SW 1271 (cell line): ENCODE measurements at places on chromosomes 3 and 15.

- DNase-seq, result no peak
Measured at GRCh38 chr3:134253475-134254226, 3.0 kb upstream of the RYK start.

GRCh38 chr15:38598749-38599148 lies 34.1 kb upstream of the RASGRP1 start:
- no peak for DNase-seq

- no peak for DNase-seq
Measured at GRCh38 chr15:57036352-57036751, 117.9 kb downstream of the TCF12 start.

- DNase-seq, result no peak
Measured at GRCh38 chr3:120064641-120065040, 29.6 kb downstream of the GSK3B start.

DNA sequence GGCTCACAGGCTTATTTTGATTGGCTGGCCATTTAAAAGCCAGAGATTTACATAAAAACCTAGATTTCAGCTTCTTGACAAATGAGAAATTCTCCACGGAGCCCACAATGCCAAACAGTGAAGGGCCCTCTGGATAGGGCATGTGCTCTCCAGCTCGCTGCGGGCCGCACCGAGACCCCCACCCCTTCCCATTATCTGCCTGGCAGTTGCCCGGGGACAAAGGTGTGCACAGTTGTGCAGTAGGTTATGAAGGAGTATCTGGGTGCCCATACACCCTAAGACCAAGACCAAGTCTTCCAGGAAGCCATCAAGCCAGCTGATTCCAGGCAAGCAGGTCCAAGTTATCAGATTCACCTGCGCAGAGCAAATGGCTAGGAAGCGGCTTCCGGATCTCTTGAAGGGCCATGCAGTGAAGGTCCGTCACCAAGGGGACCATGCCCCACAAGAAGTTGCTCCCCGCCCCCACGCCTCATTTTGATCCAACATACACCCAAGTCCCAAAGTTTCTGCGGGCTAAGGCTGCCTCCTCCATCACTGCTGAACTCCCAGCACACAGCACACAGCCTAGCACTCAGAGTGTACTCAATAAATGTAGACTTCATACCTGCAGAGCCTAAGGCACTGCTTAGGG lies 1.3 kb downstream of the MRPS25 start:
- no peak for DNase-seq

DNA sequence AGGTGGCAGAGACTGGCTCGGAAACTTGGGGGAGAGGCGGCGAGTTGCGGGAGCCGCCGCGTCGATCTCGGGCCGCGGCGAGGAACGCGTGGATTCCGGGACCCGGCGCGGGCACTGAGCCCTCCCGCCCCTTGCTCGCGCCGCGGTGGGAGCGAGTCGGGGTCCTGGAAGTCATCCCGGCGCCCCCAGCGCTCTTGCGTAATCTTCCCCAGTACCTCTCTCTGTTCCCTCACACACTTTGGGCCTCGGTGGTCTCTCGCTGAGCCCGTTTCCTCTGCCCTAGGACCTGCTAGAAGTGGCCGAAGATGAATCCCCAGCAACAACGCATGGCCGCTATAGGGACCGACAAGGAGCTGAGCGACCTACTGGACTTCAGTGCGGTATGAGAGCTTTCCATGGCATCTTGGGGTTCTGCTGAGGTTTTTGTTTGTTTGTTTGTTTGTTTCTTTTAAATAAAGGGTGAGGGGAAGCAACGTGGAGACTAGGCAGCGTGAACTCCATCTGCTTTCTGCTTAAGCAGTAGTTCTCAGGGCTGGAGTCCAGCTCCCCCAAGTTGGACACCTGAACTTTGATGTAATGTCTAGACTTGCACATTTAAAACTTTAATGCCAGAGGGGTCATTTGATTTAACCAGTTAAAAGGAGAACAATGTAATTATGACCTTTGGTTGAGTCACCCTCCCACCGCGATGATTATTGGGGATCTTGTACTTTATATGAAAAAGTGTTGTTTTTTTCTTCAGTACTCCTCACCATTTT lies 1.3 kb downstream of the TCF12 start:
- DNase-seq, result no peak

GRCh38 chr3:119469418-119470189 lies 841 bp downstream of the POGLUT1 start:
- peak; percentile 35 for DNase-seq

- DNase-seq, result no peak
Measured at GRCh38 chr3:188739511-188739910, 432.3 kb upstream of the TPRG1 start.

DNA sequence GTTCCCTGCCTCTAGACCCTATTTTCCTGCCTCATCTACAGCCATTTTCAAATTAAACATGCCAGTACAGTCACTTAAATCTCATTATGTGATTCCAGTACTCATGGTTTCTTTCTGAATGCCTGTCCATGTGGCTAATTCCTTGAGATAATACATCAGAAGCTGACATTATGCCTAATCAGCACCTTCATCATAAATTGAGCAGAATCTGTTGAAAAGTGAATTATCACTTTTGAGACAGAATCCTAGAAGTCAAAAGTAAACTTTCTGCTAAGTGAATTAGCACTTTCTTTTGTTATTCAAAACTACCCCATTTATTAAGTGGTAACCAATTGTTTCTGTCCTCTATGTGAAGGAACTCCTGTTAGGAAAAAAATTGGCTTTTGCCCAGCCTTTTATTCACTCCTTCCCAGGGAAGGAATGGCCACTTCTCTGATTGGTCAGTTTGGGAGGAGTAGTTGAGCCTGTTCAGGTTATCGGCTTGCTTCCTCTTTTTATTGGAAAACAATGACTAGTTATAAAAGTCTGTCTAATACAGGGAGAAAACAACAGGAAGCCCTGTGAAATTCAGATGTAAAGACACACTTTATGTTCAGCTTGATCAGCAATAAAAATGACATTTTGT lies 40.5 kb downstream of the OSTN start:
- no peak for DNase-seq

DNA sequence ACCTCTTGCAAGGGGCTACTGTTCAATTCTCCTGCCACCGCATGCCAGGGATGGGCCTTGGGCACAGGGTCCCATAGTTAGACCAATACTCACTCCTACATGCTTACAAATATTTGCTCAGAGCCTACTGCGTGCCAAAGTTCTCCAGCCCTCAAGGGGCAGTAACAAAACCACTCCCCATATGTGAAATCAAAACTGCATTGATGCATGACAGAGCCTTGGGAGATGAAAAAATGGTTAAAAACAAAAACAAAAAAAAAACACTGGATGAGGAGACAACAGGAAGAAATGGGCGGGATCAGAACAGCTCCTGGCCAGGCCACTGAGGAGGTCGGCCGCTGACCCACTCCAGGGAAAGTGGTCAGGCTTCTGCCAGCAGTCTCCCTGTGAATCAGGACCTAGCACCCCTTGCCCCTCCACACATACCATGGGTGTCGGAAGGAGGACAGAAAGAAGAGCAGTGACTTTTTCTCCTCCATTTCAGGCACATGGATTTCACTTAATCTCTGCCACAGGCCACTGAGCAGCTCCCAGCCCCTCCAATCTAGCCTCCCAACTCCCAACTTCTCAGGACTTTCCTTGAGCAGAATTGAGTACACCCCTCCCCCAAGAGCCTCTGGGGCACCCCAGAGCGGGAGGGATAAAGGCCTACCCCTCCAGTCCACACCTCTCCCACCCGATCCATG lies 2.8 kb downstream of the PLXNB1 start:
- no peak for DNase-seq

- no peak for DNase-seq
Measured at GRCh38 chr3:119181765-119182164, 8.4 kb downstream of the UPK1B start.

DNA sequence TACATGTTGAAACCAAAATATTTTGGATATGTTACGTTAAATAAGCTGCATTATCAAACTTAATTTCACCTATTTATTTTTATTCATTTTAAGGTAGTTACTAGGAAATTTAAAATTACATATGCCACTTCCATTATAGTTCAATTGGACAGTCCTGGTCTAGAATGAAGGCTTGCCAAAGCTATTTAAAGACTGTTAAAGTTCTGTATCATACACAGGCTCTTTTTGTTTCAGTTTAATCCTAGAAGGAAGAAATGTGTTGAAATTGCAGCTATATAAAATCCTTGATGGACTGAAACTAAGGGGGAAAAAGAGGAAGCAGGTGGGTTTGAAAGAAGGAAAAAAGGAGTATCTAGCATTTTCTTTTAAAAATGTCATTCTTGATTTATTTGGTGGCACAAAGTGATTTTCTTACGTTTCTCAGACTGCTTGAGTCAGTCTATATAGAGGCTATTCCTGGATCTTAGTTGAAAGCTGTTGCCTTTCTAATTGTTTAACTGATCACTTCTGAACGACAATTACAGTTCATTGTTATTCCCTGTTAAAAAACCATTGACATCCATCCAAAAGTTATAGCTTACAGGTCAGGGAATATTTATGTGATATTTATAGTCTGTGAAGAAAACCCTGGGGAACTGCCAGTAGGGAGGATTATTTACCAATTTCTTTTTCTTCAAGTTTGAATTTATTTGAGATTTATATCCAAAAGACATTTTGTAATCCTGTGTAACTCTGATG lies 195.0 kb downstream of the RORA start:
- no peak for DNase-seq

DNA sequence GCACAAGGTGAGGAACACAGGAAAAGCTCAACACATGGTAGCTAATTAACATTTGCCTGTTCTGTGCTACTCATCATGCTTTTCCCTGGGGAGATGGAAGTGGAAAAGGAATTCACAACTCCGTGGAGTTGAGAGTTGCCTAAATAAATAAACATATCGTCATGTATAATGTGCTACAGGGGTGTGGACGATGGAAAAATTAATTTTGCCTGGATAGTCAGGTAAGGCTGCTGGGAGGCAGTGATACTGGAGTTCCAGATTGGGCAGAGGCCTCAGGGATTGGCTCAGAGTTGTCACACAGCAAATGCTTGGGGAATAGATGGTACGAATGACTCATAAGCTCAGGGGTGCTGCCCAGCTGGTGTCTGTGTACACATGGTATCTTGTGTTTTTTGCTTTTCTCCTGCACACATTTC lies 3.1 kb upstream of the ABHD6 start:
- DNase-seq, result no peak

GRCh38 chr3:11619946-11620652 lies 23.6 kb downstream of the VGLL4 start:
- no peak for DNase-seq

- no peak for DNase-seq
Measured at GRCh38 chr3:23748398-23749110, 57.2 kb upstream of the UBE2E1 start.

- DNase-seq, result no peak
Measured at GRCh38 chr3:28171962-28172361, 69.5 kb upstream of the CMC1 start.

DNA sequence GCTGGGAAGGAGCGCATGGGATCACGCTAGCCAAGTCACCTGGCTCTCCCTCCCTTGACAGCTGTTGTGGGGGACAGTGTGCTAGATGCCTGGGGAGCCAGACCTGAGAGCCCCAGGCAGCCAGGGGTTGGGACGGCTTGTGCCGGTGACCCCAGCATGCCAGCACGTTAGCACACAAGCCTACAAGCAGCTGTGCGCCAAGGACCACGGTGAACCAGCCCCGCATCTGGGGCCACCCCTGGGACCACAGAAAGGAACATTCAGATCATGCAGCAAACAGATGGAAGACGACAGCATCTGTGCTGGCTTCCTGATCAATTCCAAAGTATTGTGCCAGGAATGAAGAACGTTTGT lies 64.8 kb downstream of the NTRK3 start:
- DNase-seq, result no peak

GRCh38 chr3:23495507-23495906 lies 292.4 kb downstream of the UBE2E2 start:
- no peak for DNase-seq

DNA sequence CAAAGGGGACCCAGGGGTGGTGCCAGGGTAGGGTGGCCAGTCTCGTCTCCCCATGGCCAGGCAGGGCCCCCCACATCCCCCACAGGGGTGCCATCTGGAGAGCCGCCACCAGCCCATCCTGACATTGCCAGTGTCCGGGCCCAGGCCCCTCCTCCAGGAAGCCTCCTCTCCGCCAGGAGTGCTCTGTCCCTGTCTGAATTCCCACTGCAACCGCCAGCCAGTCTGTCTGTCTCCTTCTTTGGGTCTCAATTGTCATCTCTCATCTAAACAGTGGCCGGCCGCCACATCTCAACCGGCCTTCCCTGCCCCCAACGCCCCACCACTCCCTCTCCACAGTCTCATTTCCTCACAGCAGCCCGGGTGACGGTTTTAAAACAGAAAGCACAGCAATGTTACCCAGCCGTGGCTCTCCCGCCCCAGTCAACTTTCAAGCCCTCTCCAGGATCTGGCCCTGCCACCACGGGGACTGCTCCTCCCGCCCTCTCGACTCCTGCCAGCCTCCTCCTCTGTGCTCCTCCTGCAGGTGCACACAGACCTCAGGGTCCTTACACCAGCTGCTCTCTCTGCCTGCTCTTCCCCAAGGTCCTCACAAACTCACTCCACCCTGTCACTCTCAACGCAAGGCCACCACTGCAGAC lies 57.0 kb downstream of the IQSEC1 start:
- DNase-seq, result no peak

DNA sequence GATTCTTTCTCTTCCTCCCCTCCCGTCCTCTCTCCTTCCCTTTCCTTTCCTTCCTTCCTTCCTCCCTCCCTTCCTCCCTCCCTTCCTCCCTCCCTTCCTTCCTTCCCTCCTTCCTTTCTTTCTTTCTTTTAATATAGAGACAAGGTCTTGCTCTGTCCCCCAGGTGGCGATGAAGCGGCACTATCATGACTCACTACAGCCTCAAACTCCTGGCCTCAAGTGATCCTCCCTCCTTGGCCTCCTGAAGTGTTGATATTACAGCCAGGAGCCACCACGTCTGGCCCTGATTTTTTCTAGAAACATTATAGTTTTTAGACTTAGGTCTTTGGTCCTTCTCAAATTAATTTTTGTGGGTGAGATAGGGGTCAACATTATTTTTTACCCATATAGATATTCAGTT lies 15.5 kb downstream of the GRM2 start:
- no peak for DNase-seq

DNA sequence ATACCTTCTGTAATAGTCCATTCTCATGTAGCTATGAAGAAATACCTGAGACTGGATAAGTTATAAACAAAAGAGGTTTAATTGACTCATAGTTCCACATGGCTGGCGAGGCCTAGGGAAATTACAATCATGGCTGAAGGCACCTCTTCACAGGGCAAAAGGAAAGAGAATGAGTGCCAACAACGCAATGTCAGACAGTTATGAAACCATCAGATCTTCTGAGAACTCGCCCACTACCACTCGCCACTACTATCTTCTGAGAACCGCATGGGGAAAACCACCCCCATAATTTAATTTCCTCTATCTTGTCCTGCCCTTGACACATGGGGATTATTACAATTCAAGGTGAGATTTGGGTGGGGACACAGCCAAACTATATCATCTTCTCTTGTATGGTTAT lies 406.8 kb upstream of the CBLB start:
- no peak for DNase-seq

- DNase-seq, result no peak
Measured at GRCh38 chr3:183233966-183234365, 19.1 kb upstream of the B3GNT5 start.

DNA sequence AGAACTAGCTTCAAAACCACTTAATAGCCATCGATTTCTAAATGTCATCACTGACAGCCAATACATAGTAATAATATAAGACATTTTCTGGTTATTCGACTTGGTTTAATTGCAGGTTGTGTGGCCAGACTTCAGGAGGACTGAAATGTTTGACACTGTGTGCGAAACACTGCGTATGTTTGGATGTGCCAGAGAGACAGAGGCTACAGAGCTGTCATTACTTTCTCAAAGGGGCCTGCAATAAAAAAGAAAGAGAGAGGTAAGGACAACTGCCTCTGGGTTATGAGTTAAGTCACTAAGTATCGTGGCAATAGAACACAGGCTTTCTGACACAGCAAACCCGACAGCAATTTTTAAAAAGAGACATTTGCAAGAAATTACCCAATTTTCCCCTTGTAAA lies 882 bp downstream of the LMOD3 start:
- DNase-seq, result no peak
